ENCODE measurements at places on chromosomes 1 and 21.
A peak's percentile ranks its signal among the peaks of the same experiment; 100 is the strongest.

- no peak for DNase-seq
Observed at GRCh38 chr1:33357099-33357498, 36.2 kb upstream of the A3GALT2 start.

GRCh38 chr1:69109277-69109676 is 458.4 kb upstream of the LRRC7 start:
- DNase-seq, result no peak

GRCh38 chr1:198211696-198212095 is 54.9 kb downstream of the NEK7 start:
- DNase-seq, result no peak

DNA sequence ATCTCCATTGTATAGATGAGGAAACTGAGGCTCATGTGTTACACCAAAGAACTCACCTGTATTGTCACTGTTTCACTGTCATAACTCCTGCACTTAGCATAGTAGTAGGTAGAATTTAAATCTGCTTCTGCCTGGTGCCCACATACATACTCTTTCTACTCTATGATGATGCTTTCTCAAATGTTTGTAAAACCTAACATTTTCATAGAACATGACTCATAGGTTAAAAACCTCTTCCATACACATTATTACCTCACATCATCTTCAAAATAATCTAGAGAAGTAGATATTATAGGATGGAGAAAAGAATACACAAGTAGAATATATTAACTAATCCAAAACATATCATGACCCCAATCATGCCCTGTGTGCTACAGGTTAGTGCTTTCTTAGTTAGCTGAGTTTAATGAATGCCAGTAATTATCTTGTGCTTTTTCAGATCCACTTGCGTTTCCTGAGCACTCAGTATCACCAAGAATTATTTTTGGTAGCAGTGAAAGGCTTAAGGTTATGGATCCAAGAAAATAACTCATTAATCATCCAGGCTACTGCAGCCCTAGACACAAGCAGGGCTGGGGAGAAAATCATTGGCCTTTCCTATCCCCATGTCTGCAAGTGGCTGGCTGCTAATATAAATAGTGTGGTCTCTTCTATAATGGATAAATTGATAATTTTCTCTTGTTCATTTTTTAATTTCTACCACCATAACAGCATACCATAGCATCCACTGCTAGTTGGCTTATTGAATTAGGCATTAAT is 156.9 kb downstream of the LRRC40 start:
- DNase-seq, result no peak

- no peak for DNase-seq
Observed at GRCh38 chr1:23296931-23297330, 47.2 kb downstream of the HNRNPR start.

DNA sequence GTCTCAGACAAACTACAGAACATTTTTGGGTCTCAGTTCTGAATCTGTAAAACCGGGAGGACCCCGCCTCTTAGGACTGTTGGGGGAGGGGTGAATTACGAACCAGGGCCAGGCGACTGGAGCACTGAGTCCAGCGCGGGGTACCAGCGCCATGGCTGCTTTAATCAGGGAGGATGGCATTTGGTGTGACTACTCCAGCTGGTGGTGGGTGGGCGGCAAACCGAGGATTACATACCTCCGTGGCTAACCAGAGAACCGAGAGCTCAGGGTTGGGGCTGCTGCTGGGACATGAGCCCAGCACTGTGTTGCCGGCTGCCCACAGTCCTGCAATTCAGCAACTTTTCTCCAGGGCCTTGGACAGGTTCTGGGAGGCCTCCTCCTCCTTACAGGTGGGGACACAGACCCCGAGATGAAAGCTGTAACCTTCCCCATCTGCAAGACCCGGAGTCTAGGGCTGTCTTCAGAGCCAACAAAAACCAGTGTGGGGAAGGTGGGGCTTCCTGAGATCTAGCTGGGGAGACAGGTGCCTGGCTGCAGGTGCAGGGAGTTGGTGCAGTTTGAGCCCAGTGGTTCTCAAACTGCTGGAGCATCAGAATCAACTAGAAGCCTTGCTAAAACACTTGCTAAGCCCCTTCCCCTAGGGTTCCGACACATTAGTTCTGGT is 273.5 kb downstream of the FOXD2 start:
- no peak for DNase-seq

DNA sequence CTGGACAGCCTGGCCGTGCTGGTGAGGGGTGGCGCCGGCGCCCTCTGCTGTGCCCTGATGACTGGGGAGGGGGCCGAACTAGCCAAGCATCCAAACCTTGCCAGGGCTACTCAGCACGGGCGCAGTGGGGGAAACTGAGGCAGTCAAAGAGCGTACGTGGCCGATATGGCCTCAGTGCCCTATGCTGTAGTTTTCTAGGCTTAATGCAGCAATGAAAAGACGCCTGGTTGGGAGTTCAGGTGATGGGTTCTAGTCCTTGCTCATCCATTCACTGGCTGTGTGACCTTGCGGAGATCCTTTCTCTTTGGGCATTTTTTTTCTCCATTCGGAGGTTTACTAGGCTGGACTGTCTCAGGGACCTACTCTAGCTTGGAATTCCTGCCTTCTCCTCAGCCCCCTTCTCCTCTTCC is 822 bp downstream of the MTX1 start:
- no peak for DNase-seq

DNA sequence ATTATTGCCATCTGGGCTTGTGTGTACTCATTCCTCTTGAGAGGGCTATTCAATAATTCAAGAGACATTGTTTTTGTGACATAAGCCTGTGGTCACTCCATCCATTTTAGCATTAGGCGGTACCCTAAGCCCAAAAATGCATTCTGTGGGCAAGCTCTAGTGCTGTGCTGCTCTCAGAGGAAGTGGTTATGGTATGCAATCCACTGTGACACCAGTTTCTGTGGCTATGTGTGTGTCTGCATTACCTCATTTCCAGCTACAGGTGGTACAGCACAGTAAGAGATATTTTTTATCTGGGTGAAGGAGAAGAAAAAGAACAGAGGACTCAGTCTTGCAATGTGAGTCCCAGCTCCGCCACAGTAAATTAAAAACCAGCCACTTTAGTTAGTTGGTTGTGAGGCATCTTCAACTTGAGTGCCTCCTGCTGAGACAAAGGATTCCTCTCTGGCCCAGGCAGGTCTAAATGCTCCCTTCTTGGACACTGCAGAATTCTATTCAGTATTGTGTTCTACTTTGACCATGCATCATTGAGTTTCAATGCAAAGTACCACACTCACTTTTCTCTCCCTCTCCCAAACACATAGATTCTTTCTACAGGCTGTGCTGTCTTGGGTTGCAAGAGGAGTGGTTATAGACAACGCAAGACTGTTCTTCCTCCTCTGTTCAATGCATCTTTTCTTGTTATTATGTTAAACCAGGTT is 777.8 kb upstream of the BRINP3 start:
- peak; percentile 5 for DNase-seq

DNA sequence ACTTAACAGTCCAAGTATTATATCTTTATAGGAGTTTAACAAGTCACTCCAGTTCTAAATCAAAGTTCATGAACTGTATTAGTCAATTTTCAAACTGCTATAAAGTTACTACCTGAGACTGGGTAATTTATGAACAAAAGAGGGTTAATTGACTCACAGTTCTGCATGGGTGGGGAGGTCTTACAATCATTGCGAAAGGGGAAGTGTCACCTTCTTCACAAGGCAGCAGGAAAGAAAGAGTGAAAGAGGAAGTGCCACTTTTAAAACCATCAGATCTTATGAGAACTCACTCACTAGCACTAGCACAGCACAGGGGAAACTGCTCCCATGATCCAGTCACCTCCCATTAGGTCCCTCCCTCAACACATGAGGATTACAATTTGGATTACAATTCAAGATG is 70.0 kb downstream of the CLCA4 start:
- DNase-seq, result peak; percentile 75

DNA sequence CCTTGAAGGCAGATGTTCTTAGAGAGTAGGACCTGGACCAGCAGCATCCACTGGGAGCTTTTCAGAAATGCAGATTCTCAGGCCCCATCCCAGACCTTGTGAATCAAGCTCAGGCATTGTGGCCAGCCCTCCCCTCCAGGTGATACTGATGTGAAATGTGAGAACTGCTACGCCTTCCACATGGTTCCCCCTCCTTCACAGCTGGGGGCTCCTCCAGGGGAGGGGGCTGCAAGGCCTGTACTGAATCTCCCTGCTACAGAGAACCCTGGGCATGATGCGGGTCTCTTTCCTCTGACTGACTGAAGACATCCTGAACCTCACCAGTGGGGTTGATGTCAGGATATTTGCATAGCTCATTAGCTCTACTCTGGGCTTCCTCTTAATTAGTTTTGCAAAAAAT is 141.8 kb upstream of the CSF3R start:
- no peak for DNase-seq

DNA sequence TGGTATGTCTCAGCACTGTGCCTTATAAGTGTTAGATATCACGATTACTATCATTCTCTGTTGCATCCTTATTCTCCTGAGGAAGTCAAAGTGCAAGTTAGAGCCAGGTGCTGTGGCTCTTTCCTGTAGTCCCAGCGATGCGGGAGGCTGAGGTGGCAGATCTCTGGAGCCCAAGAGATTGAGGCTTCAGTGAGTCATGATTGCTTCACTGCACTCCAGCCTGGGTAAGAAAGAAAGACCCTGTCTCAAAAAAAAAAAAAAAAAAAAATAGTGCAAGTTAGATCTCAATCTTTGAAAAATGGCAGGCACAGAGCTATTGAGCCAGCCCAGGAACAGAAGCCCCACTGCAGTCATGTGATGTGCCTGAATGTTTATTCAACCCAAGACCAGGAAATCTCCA is 147.8 kb upstream of the POGK start:
- no peak for DNase-seq

GRCh38 chr1:37949524-37950152 is 2.8 kb upstream of the INPP5B start:
- no peak for DNase-seq

DNA sequence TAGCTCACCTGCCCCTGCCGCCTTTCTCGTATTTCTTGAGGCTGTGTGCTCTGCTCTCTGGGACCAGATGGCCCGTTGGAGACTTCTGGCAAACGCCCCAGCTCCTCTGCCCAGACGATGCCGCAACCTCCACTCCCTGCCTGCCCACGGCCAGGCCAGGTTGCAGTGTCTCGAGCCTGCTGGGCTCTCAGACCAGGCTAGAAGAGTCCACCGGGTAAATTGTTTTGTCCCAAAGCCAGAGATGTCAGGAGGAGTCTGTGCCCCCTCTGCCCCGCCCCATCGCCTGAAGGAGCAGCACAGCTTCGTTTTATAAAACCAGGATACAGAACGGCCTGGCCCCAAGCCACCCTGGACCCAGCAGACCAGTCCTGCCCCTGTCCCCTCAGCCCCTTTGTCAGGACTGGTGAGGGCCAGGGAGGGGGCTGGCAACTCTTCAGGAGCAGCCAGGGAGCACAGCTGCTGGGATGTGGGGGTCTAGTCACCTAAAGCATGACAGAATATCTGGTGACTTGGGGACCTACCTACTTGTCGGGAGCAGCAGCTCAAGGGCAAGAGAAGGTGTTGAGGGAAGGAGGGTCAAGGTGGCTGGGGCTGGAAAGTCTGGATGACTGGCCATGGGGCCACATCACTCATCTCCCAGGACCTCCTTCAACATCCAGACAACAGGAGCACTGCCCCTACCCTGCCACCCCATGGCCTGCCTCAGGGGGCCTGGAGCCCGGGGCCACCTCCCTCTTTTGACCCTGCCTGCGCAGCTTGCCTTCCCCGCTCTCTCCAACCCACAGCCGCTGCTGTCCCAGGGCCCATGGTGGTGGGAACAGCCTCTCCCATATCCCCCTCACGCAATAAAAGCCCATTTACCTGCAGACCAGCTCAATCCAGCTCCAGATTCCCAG is 33.9 kb upstream of the LBR start:
- no peak for DNase-seq

DNA sequence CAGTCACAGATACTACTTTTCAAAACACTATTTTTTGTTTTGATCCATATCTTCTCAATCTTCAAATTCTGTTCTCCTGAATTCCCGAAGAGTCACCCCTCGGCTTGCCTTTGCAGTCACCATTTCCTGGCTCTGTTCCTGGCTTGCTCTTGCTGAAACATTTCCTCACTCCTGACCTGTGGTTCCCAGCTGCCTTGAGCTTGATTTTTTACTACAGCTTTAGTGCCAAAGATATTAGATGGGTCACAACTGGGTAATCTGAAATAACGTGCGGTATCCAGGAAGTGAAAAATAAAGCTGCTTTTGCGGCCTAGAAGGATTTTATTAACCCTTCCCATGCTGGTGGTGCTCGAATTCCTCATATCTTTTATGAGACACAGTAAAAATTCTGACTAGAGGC is 318.8 kb downstream of the PCP4 start:
- DNase-seq, result no peak

DNA sequence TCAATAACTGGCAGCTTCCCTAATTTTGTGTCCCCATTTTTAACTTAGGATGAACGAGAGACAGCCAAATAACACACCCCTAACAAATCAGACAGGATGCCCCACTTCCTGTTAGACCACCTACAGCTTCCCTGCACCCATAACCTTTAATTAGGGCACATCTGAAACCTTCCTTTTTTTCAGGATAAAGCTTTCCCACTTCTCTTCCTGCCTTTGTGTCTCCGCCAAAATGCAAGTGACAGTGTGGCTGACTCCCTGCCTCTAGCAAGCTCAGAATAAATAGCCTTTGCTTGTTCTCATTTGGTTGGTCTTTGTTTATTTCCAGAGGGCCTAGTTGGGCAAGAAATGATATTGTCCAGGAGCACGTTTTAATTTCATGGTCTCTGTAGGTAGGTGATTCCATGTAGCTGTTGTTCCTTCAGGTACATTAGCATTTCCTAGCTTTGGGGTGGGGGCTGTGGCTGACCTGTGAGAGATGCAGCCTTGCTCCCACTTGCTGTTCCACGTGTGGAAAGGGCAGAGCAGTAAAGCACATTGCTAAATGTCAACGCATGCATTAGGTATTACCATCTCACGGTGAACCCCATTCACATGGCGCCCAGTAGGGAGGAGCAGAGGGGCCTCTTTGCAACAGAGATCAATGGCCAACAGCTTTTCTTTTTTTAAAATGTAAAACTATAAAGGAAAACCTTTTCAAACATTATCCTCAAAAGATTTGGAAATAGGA is 154.9 kb downstream of the ST6GALNAC3 start:
- no peak for DNase-seq

- no peak for DNase-seq
Observed at GRCh38 chr1:161021970-161022353, 1.0 kb upstream of the F11R start.
